IPS DF 19.7 (cell line): ENCODE measurements at places on chromosomes 12 and 14.

GRCh38 chr12:12333407-12334366, 16.4 kb downstream of the MANSC1 start:
- no peak for DNase-seq

GRCh38 chr14:73324533-73324932, 87.2 kb downstream of the PAPLN start:
- DNase-seq = no peak

DNA sequence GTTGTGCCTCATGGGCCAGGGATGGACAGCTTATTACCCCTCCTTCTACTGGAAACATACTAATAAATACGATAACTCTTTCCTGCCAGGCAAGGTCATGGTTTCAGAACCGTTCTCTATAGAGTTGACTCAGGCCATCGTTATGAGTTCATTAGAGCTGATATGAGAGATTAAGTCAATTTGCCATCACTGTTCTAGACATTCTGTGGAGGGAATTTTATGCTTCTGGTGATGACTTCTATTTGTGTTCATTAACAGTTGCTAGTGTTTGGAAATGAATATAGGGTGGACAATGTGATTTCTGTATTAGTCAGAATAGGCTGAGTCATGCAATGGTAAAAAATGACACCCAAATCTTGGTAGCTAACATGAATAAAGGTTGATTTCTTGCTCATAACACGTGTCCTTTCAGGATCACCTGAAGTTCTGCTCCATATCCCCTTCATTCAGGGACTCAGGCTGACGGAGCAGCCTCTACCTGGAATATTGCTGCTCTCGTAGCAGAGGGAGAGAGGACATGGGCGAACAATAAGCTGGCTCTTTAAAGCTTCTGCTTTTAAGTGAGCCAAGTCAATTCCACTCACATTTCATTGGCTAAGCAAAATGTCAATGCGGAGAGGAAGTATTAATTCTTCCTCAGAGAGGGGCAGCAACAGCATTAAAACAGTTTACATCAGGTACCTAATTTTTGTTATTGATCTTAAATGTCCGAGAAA, 18.5 kb upstream of the TBPL2 start:
- no peak for DNase-seq

DNA sequence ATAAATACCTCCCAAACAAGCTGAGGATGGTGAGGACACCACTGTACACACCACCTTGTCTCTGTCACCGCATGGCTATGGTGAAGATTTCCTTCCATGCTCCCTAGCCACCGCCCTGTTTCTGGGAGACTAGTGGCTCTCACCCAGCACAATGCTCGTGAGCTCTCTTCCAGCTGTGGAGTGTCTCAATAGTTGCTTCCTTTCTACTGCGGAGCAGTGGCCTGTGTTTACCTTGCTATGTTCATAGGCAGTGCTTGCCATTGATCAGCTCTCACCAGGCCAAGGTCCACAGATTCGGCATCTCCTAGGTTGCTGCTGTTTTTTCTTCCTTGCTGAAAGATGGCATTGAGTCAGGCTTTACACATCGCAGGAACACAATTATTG, 313.6 kb upstream of the RTL1 start:
- DNase-seq = no peak

DNA sequence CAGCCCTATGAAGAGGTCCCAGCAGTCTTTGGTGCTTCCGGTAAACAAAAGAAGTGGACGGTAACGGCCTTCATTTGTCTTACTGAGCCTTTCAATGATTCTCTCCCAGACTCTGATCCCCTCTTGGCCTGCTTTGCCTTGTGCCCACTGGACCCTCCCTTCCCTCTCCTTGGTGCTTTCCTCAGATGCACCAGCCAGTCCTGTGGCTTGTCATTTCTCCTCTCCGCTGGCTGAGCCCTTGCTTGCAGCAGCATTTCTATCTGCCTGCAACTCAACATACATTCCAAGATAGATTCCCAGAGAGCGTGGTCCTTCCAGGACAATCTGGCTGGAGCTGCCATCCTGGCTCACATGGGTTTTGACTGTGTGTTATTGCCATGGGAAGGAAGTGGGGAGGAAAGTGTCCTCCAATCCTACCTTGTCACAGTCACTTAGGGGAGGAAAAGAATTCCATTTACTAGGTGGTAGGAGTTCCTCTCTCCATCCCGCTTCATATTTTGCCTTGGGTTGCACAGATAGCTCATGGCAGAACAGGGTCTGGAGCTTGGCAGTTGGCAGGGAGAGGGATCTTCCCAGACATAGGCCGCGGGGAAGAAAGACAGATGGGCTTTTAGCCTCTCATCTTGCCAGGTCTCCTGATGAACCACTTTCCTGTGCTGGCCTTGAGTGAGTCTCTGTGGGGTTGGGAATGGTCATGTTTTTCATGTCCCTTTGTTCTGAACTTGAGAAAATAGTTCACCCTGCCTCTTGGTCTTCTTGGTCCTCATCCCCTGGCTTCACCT, 92.8 kb upstream of the KCNA1 start:
- DNase-seq = no peak

DNA sequence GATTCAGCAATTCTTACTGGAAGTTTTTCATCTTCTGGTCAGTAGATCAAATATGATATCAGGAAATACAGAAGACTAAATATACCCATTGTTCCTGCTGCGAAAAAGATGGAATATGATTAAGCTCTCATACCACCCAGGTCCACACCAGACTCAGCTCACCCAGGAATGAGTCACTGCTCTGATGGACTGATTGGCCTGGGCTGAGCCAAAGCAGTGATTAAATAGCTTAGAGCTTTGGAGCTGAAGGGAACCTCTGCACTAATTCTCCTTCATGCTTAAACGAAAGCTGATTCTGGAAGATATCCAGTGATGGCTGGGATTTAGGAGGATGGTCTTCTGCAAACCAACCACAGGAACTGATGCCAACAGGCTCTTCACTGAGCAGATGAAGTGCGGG, 62.0 kb upstream of the SYT1 start:
- no peak for DNase-seq

DNA sequence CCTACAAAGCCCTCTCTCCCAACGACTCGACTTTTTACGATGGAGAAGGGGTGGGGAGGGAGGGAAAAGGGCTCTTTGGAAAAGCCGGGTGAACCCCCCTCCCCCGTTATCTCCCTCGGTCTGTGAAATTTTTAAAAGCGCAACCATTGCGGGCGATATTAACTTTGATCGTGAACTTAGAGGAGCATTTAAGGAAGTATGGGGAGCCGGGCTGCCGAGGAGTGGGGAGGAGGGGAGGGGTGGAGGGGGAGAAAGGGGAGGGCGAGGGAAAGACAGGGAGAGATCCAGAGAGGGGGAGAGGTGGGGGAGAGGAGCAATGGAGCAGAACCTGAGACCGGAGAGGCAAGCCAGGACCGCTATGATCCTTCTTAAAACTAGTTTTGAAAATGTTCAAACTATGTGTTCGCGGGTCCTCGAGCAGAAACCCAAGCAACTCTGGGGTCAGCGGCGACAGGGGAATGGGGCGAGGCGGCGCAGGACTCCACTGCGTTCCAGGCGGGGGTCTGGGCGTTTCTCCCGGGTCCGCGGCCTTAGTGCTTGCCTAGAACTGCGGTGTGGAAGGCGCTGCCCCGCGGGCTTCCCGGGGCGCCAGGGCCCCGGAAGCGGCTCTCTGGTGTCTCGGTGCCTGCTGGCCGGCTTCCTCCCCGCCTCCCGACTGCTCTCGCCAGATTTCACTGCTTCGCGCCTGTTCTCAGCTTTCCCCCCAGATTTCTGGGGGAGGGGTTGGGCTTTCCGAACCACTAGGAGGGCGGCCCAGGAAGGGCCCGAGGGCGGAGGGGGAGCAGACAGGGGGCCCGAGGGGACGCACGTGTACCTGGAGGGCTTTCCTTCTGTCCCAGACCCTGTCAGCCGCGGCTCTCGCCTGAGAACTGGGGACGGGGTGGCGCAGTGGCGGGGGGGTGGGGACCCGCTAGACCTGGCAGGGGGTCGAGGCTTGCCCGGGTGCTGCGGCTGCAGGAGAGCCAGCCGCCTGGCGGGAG, at the start of gene HOTAIR:
HOTAIR (minus strand) TSS at position 871 of the 980 bp plus-strand sequence.
- DNase-seq = no peak

GRCh38 chr14:28163897-28164296, 602.7 kb upstream of the FOXG1 start:
- DNase-seq = no peak

GRCh38 chr14:74404435-74404834, 21.6 kb downstream of the SYNDIG1L start:
- DNase-seq = no peak
